ENCODE measurements at places on chromosomes 2 and 18. TPM values are rescaled to one million over a fixed set of nuclear protein-coding genes. Genes with fewer than 3 reads are reported as not detected.

The SPDYA gene
- polyA plus RNA-seq, result 0.22 TPM

- peak; percentile 33 for DNase-seq
These were observed 800.9 kb downstream of the LRP1B start for GRCh38 chr2:141329964-141330363.

DNA sequence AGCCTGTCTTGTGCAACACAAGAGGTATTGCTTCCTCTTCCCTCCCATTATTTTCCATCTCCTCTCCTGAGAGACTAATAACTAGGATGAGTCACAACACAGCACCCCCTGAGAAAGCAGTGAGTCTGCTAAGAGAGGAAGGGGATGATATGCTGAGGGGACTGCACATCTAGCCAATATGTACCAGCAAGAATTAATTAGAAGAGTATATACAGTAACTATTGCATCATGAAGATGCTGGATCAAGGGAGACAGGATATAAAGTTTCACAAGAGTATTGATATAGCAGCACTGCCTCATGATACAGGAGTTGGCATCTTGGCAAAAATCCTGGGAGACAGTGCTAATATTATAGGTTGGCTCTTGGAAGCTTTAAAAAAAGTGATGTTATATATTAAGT lies 289.9 kb upstream of the RBMS1 start:
- no peak for DNase-seq

- no peak for DNase-seq
These were observed 37.5 kb upstream of the HAAO start for GRCh38 chr2:42829671-42830440.

- DNase-seq, result peak; percentile 27
These were observed 12.8 kb upstream of the IHH start for GRCh38 chr2:219073413-219074129.

- DNase-seq, result no peak
These were observed 241.3 kb downstream of the RBM43 start for GRCh38 chr2:151020411-151020810.
